DMS 273 treated with DMSO at 0.1 percent for 48 hours (cell line): ENCODE measurements at places on chromosomes 1 and 21.
A peak's percentile ranks its signal among the peaks of the same experiment; 100 is the strongest.

- no peak for DNase-seq
These were observed 925.9 kb downstream of the LTN1 start for GRCh38 chr21:28066596-28067387.

GRCh38 chr1:21337928-21338572 is 47.8 kb upstream of the ECE1 start:
- DNase-seq: no peak

- DNase-seq: no peak
These were observed 13.8 kb downstream of the EIF4G3 start for GRCh38 chr1:21162740-21163464.

DNA sequence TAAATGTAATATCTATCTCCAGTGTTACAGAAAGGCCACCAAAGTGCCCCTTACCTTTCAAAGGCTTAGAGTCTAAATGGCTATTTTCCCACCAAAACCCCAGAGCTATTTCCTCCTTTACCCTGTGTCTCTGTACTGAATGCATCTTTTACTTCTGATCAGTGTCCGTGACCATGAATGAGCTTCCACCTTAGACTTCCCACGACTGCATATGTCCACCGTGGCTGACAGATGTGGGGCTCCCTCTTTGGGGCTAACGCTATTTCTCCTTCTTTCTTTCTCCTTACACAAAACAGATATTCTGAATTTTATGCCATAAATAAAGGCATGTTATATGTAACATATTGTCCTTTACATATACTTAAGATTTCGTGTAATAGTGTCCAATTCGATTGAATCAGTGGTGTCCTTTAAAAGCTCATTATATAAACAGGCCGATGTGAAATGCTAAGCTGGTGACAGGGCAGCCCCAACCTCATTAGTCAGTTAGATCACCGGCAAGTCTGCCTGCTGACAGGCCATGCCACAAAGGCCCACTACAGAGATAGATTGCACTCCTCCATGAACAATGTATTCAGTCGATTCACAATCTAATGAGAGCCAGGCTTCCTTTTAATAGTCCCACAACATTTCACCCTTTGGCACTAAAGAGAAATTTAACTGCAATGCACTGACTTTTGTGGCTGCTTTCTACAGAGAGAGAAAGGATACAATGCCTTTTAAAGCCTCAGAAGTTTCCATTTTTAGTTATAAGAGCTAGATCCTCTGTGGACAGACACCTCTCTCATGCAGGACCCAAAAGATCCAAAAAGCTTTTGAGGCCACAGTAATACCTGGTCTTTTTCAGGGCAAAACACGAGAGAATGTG is 297.9 kb downstream of the PCP4 start:
- DNase-seq: no peak

- DNase-seq: no peak
These were observed 69.3 kb downstream of the PLXNA2 start for GRCh38 chr1:208174731-208175507.

GRCh38 chr1:31261916-31262315 is 22.2 kb upstream of the NKAIN1 start:
- no peak for DNase-seq

DNA sequence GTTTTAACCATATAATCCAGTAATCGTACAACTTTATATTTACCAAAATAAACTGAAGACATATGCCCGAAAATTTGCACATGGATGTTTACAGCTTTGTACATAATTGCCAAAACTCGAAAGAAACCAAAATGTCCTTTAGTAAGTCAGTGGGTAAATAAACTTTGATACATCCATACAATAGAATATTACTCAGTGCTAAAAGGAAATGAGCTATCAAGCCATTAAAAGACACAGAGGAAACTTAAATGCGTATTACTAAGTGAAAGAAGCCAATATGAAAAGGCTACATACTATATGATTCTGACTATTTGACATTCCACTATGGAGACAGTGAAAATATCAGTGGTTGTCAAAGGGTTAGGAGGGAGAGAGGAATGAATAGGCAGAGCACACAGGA is 23.4 kb downstream of the GNG12 start:
- no peak for DNase-seq

DNA sequence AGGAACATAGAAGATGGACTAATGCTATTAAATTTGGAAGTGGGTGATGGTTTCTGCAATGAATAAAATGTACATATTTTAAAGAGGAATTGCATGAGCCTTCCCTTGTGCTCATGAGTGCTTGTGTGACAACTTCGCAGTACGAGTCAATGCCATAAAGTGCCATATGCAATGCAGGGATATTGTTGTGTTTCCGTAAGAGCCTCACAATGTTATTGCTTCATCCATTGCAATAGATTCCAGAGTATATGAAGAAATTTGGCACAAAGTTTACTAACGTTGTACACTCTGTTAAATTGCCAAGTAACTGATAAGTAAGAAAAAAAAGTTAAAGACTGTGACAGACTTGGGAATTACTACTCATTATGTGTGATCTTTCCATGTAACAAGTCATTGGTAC is 22.3 kb downstream of the BTG3 start:
- no peak for DNase-seq

DNA sequence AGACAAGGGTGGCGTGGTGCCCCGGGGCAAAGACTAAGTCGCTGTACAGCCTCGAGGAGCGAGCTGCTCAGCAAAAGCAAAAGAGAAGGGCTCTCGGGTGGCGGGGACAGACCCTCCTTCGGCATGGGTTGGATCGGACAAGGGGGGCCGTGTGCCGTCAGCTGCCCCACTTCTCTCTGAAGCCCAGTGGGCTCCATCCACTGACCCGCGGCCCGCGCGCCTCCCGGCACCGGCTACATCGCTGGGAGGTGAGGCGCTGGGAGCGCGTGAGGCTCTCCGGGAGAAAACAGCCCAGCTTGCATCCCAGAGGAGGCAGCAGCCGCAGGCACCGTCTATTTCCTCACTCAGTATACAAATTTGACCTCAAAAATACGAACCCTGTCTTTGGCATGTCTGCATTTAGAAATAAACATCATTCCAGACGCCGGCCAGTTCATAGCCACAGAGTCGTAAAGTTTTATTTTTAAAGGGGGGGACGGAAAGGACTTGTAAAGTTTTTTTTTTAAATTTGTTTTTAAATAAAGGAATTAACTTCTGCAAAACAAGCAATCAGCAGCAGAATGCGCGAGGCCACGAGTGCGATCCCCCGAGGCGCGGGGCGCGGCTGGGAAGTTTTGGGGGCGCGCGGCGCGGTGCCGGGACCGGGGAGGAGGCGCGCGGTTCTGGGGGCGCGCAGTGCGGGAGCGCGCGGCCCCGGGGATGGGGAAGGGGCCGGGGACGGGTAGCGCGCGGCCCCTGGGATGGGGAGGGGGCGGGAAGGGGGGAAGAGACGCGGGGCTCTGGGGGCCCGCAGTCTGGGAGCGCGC is 689 bp upstream of the GPR137B start:
- DNase-seq: peak; percentile 18

GRCh38 chr21:16707274-16707673 is 805.6 kb upstream of the CXADR start:
- DNase-seq: no peak

DNA sequence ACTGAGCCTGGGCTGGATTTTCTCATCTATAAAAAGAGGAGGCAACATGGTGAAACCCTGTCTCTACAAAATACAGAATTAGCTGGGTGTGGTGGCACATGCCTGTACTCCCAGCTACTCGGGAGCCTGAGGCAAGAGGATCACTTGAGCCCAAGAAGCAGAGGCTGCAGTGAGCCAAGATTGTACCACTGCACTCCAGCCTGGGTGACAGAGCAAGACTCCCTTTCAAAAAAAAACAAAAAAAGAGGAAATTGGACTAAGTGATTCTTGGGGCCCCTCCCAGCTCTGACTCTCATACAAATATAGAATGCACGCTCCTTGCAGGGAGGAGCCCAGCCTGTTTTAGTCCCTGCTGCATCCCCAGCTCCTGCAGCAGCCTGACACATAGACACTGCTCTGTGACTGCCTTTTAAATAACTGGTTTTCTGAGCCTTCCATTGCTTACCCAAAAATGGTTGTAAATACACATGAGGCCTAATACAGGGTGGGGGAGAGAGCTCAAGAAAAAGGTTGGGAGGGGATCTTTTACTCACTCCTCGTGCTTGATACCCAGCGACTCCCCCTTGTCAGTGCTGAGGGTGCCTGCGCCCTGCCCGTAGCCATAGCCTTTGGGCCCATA is 17.2 kb downstream of the CSRP1 start:
- DNase-seq: no peak

- DNase-seq: no peak
These were observed 273.9 kb downstream of the KIF26B start for GRCh38 chr1:245428681-245429080.

DNA sequence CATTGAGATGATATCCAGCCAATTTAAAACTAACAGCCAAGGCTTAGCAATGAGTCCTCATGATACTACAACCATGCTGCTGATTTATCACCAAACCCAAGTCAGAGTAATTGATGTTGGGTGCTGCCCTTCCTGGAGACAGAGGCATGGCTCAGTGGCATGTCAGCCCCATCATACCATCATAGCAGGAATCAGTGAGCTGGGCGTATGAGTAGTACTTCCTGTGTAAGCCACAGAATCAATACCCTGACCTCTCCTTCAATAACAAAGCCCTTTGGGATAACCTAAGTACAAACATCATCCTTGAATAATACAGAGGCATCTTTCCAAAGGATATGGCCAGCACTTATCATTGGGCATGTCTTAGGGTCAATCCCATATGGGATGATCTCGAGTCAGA is 3.0 kb upstream of the LCE1E start:
- DNase-seq: no peak

GRCh38 chr1:233513431-233513830 is 100.5 kb upstream of the KCNK1 start:
- no peak for DNase-seq

- DNase-seq: no peak
These were observed 3.0 kb downstream of the TFF2 start for GRCh38 chr21:42347601-42348327.

GRCh38 chr1:8537991-8538390 is 220.1 kb downstream of the SLC45A1 start:
- DNase-seq: no peak

- no peak for DNase-seq
These were observed at the start of gene KCNT2 for GRCh38 chr1:196608390-196609369. TSS of gene KCNT2 (minus strand) at chr1:196608440. CDS start at chr1:196608309, 131 bp downstream.
